ENCODE measurements at places on chromosomes 3 and 15.

DNA sequence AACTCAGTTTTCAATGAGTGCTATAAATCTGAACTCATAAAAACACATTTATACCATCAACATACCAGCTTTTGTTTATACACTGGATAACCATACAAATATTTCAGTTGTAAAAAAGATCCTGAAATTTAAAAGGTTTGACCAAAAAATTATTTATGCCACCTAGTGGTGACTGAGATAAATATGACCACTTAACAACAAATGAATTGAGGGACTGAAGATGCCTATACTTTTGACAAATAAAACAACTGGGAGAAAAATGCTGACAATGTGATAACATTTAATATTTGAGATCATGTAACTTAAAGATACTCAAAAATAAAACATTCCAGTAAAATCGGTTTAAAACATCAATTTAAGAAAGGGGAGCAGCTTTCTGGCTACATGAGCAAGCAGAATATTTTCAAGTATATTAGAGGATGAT is 30.4 kb downstream of the ATG3 start:
- ATAC-seq, result peak; percentile 48

- ATAC-seq, result no peak
Observed at GRCh38 chr3:72536206-72536877, 311.9 kb downstream of the SHQ1 start.

GRCh38 chr15:68106656-68107055 is 52.5 kb downstream of the PIAS1 start:
- ATAC-seq, result peak; percentile 88

GRCh38 chr3:60220768-60221167 is 1030.5 kb downstream of the FHIT start:
- ATAC-seq, result no peak

DNA sequence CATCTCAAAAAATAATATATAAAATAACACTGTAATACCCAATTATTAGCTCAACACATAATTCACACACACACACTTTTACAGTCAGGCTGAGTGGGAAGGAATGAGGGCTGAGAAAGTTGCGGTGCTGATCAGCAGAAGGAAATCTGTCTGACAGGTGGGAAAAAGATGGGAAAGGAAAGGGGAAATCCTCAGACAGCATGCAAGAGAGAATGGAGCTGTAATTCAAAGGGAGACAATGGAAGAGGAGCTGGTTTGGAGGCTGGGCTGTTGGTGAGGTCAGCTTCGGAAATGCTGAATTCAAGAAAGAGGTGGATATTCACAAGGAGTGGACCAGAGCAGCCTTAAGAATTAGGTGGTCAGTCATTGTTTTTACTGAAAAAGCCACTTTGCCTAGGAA is 121.6 kb upstream of the LMOD3 start:
- no peak for ATAC-seq

DNA sequence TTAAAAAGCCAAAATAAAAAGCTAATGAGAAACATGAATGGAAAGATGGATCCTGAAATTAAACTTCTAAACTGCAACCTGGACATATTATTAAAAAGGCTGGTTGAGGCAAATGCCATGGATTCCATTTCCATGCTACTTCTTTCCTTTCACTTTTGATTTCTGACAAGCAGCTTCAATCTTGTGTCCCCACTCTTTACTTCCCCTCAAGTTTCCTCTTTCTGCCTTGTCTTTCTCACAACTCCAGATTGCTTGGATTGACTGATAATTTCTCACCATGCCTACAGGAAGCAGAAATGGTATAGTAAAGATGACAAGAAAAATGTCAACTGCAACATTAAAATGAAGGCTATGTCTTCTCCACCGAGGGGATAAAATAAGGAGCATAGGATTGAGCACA is 1136.7 kb downstream of the TUSC7 start:
- ATAC-seq, result no peak

DNA sequence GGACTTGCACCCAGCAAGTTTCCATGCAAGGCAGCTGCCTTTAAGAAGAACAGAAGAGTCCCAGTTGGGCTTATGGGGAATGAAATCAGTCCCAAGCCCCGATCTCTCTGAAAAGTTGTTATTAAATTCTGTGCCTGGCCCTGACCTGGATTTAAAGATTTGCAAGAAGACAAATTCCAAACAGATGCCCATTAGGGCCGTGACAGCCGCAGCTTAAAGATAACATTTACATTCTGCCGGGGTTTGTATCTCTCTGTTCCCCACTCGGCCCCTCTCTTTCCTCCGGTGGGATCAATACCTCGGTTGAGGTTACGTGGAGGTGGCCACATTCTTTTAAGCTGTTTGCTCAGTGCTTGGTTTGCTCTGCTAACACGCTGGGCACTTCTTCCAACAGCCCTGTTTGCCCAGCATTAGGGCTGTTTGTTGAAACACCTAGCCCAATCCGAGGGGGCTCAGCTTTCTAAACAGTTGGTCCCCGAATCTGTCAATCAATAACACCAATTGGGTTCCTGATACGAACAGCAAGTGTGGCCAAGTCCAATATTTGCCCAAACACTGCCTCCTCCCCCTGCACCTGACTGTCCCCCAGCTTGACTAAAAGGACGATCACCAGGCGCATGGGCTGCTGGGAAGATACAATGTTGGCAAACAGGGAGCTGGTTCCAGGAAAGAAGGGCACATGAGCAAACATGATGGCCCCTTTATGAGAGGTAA is 108.6 kb downstream of the RPLP1 start:
- ATAC-seq, result no peak

GRCh38 chr3:130377960-130378676 is 32.6 kb downstream of the COL6A5 start:
- ATAC-seq, result no peak

DNA sequence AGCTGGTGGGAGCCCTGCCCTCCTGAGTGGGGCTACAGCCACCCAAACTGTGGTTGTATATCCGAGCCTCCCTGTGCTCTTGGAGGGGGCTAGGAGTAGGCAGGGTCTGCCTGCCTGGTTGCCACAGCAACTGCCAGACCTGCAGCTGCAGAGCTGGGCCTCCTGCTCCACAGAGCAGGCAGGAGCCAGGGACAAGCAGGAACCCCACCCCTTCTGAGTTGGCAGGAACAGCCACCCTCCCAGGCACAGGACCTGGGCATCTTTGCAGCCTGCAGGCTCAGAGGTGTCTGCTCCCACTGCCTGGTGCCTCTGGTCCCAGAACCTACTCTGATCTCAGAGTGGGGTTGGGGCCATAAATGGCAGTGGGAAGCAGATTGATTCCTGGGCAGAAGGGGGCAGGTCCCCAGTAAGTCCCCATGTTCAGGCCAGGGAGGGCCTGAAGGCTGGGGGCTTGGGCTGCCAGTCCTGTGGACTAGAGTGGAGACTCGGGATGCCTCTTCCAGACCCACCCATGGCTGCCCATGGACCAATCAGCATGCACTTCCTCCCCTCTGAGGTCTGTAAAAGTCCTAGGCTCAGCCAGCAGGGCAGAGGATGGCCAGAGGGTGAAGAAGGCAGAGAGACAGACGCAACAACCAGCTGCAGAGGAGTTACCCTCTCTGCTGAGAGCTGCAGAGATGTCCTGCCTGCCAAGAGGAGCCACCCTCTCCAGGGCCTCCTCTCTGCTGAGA is 10.3 kb upstream of the LRRC31 start:
- no peak for ATAC-seq

DNA sequence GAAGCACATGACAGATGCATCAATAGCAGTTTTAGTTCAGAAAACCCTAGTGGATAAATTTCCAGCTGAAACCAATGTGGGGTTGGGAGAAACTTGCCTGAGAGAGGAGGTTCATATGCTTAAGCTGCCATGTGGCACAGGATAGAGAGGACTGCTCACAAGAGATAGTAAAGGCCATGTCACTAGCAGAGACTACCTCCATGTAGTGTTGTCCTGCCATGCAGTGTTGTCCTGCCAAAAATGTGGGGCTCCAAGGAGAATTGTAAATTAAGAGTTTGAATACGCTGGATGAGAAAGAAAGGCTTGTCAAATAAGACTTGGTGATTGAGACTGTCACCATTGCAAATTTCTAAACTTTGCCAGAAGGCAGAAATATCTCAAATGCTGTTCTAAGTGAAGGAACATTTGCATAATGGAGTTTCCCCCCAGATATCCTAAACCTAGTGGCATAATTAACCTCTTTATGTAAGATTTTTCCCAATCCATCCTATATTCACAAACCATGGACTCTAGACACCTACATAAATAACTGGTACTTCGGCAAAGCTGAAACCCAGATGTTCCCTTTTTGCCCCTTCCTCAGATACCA is 938.3 kb upstream of the ALCAM start:
- ATAC-seq, result no peak

DNA sequence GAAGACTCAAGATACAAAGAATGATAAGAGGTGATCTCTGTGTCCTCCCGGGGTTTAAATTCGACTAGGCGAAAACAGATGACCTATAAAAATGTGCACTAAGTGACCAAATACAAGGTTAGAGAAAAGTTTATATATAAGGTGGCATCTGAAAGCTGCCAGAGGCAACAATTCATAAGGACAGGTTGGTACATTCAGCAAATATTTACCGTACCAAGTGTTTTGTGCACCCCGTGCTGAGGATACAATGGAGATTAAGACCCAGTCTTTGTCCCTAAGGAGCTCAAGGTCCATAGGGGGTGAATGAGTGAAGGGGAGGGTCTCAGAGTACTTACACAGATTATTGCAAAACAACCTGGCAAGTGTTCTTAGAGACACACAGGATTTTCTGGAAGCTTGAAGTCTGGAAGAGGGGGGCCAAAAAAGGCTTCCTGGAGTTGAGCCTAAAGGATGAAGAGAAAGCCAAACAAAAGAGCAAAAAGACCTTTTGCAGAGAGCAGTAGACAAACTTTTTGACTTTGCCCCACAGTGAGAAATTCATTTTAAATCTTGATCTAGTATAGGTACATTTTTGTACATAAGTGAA is 71.4 kb upstream of the LRIG1 start:
- ATAC-seq, result no peak

- no peak for ATAC-seq
Observed at GRCh38 chr15:50675535-50676144, 11.0 kb downstream of the TRPM7 start.

GRCh38 chr3:65130782-65131181 is 443.0 kb upstream of the ADAMTS9 start:
- ATAC-seq, result no peak

DNA sequence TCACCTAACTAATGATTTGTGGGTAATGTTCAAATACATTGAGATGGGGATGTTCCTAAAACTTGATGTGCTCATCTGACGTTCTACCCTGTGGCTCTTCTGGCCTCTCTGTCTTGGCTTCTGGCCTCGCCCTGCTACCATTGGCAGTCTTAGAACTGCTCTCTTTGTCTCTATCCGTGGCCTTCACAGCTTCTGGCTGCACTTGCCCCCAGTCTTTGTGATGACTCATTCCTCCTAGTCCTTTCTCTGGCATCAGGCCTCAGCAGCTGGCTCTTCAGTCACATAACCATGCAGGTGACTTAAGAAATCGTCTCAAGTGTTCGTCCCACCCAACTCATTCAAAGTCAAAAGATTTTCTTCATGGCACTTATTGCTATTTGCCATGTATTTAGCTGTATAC is 188.1 kb downstream of the BBX start:
- ATAC-seq, result no peak

DNA sequence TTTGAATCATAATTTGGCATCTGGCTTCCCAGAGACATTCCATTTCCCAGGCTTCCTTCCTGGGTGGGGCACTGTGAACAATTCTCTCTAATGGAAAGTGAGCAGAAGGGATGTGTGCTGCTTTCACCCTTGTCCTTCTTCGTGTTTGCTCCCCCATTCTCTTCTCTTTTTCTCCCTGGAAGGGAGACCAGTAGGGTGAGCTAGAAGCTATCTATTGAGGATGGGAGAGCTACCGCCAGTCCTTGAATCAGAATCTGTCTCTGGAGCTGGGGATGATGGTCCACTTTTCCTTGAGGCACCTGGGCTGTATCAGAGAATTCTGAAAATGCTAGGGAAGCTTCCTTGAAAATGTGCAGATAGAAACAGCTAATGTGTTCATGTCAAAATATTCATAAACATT is 453.9 kb downstream of the WDR72 start:
- no peak for ATAC-seq

DNA sequence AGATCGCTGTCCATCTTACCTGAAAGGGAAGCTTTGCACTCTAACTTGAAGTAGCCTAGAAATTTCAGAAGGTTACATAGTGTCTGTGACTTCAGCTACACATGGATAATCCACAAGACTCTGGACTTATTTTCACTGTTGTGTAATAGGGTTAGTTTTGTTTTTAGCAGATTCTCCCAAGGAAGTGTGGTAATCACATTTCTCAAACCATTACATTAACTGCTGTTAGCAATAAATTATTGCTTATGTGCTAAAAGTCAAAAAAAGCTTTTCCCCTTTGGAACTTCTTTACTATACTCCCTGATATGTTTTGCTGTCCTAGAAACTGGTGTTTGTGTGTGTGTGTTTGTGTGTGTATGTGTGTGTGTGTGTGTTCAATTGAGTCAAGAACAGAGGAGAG is 351.8 kb upstream of the TPRG1 start:
- no peak for ATAC-seq

DNA sequence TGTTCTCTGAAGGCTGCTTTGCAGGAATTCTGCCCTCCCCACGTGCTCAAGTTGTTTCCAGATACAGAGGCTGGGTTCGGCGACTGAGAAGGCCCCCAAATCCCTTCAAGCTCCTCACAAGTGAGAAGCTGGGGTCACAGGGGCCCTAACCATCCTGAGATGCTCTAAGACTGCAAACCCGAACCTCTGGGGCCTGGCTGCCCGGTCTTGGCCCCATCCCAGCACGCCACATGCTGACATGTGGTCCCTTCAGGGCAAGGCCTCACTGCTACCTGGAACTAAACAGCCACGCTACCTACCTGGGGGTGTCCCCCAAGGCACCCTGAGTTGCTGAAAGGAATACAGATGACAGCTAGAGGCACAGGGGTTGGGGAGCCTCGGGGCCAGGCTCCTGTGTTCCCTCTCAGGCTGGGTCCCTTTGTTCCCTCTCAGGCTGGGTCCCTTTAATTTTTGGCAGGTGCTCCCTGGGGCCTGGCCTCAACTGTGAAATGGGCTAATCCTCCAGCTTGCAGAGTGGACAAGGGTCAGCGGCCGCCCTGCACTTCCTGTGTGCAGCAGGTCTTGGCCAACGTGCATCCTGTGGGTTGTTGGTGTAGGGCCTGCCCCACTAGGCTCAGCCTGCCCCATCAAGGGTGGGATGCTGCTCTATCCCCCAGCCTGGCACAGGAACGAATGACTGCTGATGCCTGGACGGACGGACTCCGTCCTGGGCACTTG is 32.5 kb downstream of the KLHL25 start:
- no peak for ATAC-seq

DNA sequence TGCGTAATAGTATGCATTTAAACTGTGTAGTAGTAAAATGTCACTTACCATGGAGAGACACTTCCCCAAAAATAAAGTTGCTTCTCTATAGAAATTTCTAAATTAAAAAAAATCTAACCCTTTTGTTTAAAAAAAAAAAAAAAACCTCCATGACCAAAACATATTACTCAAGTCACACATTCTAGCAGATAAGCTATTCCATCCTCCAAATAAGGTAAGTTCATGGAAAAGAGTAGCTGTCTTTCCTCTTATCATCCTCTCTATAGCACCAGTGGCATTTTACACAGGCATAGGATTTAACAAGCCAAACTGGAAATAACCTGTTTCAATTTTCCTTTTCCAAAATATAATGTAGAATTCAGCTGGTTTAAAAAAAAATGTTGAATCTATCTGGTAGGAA is 57.4 kb downstream of the LRRFIP2 start:
- no peak for ATAC-seq
